ENCODE measurements at places on chromosomes 2 and 18.
A peak's percentile ranks its signal among the peaks of the same experiment; 100 is the strongest.

DNA sequence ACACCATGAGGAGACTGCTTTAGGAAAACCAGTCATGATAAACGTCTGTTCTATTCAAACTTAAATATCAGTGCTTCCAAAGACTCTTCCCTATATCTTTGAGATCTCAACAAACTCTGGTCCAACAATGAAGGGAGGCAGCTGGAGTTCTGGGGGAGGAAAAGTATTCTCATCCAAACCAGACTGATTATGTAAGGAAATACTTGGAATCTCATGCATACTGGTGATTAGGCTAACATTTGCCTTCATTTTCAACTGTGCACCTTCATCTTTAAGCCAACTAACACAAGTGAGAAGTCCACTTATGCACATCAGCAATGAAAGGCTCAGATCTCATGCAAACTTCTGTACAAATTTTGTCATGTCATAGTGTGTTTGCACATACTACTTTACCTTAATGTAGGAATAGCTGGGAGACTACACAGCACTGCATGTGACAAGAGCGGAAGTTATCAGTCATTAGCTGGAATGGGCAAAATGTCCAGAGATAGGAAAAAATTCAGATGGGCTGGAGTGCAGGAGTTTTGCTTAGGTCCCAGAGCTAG lies 67.5 kb upstream of the STK17B start:
- no peak for DNase-seq

DNA sequence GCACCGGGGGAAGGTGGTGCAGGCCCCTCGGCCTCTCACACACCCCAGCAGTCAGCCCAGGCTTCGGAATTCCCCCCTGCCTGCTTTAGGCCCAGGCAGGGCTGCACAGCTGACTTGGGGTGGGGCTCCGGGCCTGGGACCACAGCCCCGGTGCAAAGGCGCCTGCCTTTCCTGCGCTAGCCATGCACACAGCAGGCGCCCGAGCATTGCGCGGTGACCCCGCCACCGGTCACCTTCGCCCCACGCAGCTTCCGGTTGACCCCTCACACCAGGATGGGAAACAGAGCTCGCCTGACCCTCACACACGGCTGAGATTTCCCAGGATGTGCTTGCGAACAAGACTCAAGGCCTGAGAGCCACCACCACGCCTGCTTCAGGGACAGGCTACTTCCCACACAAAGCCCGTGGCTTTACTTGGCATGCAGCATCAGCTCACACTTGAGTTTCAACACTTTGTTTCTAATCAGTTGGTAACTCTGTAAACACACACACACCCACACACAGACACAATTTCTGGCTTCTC lies 46.0 kb downstream of the SLC66A2 start:
- no peak for DNase-seq

DNA sequence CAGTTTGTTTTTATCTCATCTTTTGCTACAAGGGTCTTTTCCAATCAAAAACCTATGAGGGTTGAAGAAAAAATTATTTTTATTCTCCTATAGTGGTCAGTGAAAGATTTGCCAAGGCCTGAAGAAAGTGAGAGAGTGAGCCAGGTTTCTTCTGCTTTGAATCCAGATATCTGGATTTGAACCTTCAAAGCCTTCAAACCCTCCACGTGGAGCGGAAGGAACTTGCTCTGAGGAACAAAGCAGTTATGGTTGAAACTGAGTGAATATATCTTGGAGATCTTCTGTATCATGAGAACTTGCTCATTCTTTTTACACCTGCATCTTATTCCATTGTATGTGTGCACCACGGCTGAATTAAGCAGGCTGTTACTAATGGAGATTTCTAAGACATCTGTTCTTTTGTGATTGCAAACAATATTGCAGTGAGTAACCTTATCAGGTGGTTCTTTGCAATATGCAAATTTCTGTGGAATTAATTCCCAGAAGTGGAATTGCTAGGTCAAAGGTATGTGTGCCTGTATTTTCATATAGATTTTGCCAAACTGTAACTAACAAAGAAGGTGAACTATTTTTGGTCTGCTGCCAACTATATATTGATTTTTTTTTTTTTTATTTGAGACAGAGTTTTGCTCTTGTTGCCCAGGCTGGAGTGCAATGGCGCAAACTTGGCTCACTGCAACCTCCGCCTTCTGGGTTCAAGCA lies 147.9 kb downstream of the B3GNT2 start:
- DNase-seq = no peak

DNA sequence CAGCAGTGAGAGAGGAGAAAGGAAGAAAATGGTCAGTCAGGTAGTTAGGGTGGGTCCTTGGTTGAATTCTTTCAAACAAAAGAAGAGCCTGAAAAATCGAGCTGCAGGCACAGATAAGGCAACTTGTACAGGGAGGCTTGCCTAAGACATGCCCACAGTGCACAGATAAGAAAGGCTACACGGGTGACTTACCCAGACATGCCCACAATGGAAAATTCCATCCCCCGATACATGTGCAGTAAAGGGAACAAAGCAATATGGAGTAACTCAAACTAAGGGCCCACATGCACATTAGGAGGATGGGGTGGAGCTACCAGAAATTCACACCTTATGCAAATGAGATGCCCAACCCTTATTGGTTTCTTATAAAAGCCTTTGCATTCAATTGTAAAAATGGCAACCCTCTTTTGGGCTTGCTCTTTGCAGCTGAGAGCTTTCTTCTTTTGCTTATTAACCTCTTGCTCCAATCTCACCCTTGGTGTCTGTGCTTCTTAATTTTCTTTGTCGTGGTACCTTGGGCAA lies 110.3 kb upstream of the RMP24 start:
- no peak for DNase-seq

GRCh38 chr2:47686018-47686417 lies 96.9 kb upstream of the MSH6 start:
- DNase-seq = no peak

DNA sequence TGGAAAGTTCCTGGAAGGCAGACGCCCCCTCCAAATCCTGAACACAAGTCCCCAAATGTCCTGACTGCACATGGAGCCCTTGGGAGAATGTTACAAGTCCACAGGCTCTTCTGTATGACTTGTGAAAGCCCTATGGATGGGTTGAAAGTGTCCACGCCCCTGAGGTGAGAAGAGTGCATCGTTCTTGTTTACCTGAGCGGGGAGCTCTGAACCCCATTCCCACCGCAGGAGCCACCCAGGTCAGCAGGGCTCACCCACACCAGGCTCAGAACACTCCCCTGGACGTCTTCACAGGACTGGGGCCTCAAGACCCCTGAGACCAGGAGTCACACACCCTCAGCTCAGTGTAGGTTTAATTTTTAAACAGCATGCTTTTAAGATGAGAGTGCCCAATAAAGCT lies 84.2 kb upstream of the TMEM18 start:
- no peak for DNase-seq

DNA sequence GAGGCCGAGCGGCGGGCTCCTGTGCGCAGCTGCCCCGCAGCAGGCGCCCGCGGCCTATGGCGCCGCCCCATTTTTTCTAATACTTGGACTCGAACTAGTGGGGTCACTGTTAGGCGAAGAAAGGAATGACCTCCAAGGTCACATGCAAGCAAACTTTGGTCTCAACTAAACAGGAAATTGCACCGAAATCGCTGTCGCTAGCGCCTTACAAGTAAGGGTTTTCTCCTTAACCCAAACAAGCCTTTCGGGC lies 339 bp downstream of the ACAA2 start:
- no peak for DNase-seq

DNA sequence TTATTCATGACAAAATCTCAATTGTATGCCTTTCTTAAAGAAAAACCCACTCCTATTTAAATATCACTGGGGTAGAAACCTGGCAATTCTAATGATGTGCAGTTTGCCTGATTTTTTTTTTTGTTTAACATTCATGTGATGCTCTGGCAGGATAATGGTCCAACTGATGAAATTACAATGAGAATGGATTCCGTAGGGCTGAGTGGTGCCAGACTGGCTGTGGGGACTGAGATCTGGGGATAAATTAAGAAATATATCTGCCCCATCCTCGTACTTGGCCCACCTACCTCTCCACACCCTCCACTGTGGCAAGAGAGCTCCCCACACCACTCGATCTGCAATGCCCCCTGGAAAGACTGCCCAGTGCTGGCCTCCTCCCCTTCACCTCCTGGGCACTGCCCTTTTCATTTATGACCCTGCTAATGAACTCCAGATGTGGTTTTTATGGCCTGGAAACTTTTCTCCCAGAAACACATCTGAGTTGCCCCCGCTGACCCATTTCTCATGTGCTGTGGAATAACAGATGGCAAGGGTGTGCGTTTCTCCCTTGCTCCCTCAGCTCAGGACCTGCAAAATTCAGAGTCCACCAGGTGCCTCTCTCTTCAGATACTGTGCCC lies 33.0 kb upstream of the RPL37A start:
- DNase-seq = no peak

DNA sequence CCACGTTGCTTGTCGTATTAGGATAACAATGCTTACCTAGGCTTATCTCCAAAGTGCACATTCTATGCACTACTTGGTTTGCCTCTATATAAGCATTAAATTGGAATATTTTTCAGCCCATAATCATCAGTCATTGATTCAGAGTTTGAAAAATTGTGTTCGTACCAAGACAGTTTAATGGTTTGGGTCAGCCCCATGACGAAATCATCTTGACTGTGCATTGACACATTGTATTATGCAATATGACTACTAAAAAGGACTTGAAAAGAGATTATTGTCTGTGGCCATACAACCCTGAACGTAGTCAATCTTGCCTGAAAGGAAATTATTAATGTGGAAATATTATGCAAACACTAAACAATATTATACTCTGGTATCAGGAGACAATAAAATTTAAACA lies 141.3 kb downstream of the EML6 start:
- no peak for DNase-seq

- DNase-seq = peak; percentile 53
These were observed 264.4 kb upstream of the SIX2 start for GRCh38 chr2:45273412-45274249.

DNA sequence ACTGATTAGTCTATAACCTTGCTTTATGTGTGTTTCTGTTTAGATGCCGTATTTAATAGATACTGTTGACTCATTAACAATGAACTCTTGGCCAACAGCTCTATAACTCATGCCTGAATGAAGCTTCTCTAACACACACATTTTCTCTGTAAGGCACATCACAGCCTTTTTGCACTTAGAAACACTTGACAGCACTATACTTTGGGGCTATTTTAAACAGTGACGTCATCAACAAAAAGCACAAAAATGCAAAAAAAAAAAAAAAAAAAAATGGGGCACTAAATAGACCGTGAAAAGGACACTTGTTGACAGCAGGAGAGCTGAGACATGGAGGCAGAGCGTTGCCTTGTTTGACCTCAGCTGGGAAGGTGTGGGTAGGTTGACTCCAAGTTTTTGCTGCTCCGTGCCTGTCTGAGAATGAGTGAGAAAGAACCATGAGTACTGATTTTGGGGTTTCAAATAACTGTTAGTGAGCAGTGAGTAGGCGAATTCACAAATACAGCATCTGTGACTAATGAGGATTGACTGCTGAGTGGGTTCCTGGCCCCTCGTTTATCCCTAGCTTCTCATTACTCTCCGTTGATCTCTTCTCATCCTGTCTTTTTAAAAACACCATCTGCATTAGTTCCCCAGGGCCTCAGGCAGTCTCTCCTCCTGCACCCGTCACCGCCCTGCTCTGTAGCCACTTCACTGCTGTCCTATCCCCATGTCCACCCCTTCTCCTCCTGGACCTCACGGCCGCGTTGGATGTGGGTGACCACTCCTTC lies 24.4 kb downstream of the SPP2 start:
- no peak for DNase-seq

DNA sequence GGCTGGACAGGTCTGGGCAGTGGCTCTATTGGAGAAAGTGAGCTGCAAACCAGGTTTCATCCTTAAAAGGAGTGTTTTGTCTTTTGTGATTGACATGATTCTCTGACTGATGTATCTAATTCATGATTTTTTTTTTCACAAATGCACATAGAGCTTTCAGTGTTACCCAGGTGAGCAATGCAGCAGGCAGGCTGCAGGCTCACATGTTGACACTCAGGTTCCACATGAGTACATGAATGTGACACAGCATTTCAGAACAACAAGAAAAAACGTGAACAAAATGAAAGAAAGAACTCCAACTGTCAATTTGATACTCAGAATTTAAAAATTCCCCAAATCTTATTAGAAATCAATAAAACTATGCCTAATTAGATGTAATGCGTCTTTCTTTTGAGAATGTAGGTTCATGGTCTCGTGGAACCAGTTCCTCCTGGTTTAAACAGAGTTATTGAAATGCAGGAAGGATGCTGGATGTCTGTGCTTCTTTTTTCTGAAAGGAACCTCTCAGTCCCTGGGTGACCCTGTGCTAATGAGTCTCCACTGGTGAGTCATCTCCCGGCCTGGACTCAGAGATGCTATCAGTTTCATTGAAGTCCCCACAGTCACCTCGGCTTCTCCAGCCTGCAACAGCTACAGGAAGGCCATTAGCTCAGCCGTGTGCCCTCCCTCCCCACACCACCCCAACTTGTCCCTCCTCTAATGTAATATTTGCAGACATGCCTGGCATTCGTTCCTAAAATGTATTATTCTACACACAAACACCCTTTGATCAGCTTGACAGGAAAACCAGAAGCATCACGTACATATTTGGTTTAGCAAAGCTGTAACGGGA lies 430.4 kb downstream of the LPIN1 start:
- peak; percentile 10 for DNase-seq

GRCh38 chr18:52409727-52410126 lies 69.7 kb downstream of the DCC start:
- no peak for DNase-seq

DNA sequence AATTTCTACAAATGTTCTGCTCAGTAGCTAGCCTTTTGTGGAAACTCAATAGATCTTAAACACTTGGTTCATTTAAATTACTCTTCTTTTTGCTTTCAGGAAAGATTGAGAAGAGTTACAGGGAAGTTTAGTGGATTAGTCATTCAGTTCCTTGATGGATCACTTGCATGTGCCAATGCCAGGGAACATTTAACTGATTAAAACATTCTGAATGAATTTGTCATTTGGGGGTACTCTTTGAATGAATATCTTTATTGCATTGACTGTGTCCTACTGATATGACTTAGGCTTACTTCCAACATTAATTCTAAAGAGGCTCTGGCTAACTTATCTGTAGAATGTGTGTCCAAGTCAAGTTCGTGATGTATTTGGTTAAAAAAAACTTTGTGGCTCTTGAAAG lies 199.8 kb downstream of the PLCL1 start:
- no peak for DNase-seq

DNA sequence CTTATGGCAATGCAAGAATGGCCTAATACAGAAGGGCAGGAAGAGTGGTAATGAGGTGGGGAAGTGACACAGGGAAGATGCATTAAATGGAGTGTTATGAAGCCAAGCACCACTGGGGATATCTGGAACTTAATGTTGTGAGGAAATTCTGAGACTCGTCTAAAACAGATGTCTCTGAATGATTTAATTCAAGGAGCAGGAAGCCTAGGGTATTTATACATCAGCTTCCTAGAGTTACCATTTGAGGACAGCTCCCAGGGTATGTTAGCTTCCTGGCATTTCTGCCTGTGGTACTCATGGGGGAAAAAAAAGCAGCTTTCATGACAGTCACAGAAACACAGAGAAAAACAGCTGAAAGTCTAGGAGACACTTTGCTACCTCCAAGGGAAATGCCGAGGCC lies 989.5 kb downstream of the CBLN2 start:
- DNase-seq = no peak

All from NCI-H510A (cell line).